ENCODE measurements at places on chromosomes 6 and 20.

DNA sequence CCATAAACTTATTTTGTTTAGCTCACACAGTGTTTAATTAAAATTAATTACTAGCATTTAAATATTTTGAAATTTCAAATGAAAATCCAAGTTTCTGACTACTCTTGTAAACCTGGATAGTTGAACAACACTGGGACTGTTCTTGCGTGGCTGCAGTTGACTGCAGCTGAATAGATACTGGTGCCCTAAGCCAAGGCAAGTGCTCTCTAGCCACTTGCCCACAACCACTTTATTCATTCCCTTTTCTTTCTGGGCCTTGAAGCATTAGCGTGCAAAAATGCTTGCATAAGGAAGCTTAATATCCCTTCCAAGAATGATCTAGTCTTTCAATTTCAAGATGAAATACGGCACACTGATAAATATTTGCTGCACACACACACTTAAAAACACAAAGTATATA, 676.0 kb upstream of the MARCKS start:
- no peak for DNase-seq

GRCh38 chr6:145731447-145731846, 3.9 kb downstream of the EPM2A start:
- no peak for DNase-seq

DNA sequence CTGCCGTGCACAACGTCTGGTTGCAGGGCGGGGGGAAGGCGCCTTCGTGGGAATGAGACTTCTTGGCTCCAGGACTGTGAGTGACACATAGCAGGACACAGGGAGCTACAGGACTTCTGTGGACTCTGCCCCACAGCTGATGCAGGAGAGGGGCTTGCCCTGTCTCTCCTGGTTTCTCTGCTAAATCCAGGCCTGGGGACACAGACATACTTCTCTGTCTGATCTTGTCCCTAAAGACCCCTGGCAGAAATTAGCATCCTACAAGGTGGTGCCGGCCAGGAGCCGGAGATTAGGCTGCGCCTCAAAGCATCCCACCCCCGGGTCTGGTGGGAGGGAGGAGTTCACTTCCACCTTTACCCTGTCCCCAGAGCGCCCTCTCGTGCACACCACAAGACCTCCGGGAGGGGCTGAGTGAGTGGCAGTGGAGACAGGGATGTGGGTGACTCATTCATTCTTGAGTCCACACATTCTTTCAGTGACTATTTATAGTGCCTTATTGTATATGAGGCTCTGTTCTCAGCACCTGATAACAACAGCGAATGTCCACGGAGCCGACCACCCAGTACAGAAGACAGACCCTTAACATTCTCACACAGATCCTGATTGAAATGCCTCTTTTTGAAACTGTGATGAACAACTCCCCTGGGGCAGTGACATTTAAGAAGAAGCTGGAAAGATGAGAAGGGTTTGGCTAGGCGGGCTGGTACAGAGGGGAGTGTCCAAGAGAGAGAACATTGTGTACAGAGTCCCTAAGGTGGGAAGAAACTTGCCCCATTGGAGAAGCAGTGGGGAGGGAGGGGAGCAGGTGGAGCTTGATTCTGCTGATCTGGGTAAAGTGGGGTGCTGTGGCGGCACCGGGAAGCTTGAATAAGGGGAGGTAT, 39.0 kb downstream of the GMPR start:
- peak; percentile 96 for DNase-seq

DNA sequence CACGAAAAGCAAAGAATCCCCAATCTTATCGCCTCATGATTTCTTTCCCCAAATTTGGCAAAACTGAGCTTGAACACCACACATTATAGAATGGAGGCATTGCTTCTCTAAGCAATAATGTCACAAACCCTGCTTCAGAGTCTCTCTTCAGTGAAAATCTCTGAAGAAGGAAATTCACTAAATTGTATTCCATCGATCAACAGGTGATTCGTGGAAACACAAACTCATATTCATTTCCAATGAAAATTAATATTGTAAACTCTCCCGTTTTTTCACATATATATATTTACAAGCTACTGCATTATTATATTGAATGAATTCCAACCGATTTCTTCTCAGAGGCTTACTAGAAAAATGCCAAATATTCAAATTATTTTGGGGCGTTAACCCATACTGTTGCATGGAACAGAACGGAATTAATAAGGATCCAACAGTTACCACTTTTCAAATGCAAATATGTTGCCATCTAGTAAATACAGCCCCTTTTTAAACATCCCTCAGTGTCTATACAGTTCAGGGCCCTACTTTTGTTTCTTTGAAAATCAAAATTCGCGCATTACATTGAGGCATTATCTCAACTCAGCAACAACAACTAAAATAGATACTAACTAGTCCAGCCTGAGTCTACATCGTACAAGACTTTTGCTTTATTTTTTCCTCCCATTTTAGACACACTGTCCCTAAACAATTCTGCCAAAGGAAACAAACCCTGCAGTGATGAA, 1.3 kb downstream of the KIF13A start:
- no peak for DNase-seq

DNA sequence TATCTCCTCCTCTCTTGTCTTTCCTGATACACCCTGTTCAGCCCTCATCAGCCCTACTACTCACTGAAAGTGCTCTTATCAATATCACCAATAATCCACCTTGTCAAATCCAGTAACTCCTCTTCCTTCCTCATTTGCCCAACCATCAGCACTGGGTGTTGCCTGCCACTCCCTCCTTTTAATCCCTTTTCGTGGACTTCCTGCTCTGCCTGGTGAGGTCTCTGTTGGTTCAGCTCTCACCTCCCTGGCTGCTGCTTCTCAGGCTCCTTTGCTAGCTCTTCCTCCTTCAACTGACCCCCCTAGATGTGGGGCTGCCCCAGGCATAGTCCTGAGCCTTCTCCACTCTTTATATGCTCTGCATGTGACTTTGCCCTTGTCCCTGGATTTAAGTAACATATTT, 92.5 kb downstream of the PREP start:
- DNase-seq = no peak

- DNase-seq = no peak
Observed at GRCh38 chr6:5482619-5483018, 221.3 kb downstream of the FARS2 start.

DNA sequence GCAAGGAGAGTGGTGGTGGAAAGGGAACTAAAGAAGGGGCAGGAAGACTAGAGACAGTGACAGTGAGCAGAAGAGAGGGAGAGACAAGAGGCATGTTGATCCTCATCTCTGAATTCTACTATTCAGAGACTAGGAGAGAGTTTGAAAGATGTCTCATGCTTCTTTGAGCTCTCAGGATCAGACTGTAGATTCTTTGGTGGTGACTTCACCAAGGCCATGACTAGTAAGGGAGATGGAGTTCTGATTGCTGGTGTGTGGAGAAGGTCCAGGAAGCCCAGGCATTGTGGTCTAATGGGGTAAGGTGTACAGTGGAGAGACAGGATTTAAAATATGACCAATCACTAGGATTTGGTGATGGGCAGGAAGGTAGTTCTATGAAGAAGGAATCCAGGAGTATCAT, 713 bp downstream of the WFDC9 start:
- DNase-seq = peak; percentile 71

DNA sequence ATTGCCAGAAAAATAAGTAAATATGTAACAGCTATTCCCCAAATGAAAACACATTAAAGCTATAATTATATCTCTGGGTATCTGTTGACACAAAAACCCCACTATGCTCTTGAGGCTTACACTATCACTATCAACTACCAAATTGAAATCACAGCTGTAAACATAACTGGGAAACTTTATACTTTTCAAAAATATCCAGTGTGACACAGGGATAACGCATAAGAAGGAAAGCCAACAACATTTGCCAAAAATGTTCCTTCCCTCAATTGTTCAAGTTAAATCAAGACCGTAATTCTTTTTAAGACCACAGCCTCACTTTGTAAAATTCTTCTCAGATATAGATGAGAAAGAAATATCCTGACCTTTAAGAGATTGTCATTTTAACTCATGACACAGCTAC, 3.1 kb downstream of the ZHX3 start:
- no peak for DNase-seq

- peak; percentile 59 for DNase-seq
Observed at GRCh38 chr6:33414592-33415271, 3.2 kb downstream of the CUTA start.

DNA sequence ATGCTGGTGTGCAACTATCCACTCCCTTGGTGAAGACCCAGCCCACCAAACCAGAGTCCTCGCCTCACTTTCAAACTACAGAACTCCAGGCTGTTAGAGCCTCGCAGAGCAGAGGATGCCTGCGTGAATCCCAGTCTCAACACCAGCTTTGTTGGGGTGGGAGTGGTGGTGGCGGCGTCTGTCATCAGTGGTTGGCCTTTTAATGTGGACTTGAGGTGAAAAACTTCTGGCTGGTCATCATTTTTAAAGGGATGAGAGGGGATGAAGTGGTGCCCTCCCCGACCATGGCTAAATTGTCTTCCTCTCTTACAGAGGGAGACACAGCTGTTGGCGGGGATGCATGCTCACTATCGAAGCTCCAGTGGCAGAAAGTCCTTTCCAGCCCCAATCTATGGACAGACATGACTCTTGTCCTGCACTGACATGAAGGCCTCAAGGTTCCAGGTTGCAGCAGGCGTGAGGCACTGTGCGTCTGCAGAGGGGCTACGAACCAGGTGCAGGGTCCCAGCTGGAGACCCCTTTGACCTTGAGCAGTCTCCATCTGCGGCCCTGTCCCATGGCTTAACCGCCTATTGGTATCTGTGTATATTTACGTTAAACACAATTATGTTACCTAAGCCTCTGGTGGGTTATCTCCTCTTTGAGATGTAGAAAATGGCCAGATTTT, 54.9 kb downstream of the EZR start:
- DNase-seq = no peak

GRCh38 chr6:90440586-90441283, 144.1 kb upstream of the BACH2 start:
- no peak for DNase-seq

- DNase-seq = no peak
Observed at GRCh38 chr6:154377726-154378125, 21.1 kb upstream of the IPCEF1 start.

DNA sequence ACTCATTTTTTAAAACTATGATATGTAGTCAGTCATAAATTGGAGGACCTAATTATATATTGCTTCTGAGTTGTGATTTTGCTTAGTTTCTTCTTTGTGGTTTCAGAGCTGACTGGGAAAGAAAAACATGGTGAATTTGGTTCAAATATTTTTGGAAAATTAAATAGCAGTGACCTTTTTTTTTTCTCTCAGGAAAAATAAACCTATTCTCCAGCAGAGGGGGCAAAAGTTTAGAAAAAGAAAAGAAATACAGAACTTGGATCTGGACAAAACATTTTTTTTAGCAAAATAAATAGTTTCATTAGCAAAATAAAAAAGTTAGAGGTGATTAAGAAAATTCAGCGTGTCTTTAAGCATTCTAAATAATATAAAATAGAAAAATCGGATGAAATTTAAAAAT, 10.2 kb downstream of the COL10A1 start:
- peak; percentile 46 for DNase-seq

DNA sequence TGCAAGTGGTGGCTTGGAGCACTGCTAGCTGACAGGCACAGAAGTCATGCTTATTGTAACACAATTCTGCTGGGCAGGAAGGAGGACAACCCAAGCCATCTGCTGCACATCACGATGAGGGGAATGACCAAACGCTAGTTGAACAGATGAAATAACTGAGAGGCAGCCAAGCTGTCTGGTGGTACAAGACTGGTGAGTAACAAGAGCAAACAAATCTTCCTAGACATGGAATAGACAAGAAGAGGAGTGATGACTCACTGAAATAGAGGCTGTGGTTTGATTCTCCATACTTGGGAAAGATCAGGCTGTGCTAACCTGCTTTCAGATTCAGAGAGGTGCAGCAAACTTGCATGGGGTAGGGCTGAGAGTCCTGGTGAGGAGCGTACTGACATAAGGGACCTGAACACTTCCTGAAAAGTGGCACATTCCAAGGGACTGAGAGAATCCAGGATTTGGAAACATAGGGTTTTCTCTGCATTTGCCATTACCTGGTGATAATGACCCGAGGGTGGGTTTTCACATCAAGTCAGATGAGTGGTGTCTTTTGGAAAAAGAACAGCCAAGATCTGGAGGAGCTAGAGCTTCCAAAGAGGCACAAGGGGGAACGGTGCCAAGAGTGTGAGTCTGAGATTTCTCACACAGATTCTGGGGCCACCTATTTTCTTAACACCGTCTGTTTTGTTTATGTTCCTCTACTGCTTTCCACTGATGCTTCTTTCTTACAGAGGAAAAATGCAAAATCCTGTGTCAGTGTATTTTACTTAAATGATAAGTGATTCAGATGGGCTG, 60.0 kb downstream of the PRL start:
- peak; percentile 87 for DNase-seq

DNA sequence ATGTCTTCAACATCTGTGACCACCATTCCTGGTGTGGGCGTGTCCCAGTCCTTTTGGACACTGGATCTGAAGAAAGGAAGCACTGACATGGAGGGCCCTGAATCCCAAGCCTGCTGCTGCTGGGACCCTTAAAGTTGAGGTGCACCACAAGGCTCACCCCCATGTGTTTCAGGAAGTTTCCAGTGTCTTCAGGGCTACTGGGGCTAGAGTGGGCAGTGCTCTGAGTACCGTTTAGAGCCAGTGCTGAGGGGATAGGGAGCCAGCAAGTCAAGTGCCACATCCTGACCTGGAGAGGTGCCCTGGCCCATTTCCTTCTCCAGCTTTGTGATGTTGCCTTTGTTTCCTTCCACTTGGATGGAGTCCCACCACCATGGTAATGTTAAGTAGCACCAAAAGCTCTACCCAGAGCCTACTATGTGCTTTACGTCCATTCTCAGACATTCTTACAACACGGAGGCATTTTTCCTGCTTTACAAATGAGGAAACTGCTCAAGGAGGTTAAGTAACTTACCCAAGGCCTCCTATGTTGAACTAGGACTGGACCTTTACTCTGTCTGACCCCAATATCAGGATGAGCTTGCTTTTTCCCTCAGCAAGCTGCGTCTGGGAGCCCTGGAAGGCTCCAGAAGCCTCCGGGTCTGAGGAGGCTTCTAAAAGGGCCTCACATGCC, 552 bp upstream of the DEF6 start:
- no peak for DNase-seq

All from GM23248 (cell line).